ENCODE measurements at places on chromosomes 7 and 10.

GRCh38 chr10:63819753-63820329 is 298.6 kb downstream of the REEP3 start:
- no peak for DNase-seq

DNA sequence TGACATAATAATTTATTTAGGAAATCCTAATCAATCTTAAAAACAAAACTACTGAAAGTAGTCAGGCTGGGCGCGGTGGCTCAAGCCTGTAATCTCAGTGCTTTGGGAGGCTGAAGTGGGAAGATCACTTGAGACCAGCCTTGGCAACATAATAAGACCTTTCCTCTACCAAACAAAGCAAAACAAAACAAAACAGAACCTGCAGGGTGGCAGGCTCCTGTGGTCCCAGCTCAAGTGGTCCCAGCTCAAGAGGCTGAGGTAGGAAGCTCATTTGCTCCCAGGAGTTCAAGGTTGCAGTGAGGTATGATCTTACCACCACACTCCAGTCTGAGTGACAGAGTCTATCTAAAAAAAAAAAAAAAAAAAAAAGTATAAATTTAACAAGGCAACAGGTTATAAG is 748.0 kb downstream of the CNTNAP2 start:
- DNase-seq: no peak

DNA sequence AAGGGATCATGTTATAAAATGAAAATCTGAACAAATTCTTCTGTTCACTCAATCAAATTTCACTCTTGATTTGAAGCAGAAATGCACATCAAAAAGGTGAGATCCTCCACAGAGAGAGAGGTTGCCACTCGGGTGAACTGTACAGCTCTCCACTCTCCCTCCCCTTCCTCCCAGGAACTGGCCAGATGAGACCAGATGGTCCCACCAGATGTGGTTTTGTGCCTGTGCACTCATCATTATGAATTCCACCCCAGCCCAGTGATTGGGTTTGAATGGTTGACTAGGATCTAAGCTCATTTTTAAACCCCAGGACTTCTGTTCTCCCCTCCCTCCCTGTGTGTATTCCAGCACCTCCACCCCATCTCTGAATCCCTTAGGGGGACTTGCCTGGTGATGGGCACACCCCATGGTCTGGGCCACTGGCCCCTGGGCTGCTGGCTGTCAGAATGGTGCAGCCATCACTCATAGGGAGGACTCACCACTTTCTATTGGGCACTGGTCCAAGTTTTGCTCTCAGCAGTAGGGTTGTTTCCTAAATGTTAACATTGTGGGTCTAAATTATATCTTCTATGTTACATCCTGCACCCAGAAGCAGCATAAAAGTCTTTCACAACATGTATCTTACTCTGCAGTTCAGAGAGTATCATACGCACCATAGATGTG is 393.1 kb downstream of the TNS3 start:
- DNase-seq: no peak

DNA sequence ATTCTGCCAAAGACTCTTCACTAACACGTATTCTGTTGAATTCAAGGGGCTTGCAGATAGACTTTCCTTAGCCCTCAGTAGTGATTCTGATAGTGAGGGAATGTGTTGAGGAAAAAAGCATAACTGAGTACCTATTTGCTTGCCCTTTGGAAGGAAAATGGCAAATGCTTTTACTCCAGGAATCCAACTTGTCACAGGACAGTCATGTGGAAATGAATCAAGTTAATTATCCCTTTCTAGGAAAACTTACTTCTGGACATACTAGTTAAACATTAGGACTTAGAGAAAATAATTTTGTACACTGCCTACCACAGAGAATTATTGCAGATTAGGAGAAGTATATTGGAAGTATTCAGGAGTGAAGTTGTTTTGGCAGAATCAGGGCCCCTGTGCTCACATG is 148.9 kb upstream of the SLC13A1 start:
- no peak for DNase-seq

- no peak for DNase-seq
These were observed 471.6 kb downstream of the ARL4A start for GRCh38 chr7:13159003-13159402.

DNA sequence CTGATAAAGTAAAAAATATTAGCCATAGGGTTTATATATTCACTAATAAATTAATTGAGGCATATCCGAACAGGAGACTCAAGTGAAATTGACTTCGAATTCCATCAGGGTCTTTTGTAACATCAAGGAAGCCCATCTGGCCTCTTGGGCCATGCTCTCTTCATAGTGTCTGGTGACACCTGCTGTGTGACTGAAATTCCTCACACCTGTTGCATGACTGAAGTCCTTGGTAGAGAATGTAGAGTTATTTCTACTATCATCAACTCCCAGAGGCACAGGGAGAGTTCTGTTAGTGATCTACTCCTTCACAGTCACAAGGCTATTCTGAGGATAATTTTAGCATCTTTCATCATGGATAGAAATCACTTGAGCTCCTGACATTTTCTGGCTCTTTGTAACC is 138.3 kb upstream of the LSM8 start:
- no peak for DNase-seq

GRCh38 chr7:21867816-21868575 is 77.7 kb downstream of the CDCA7L start:
- no peak for DNase-seq

DNA sequence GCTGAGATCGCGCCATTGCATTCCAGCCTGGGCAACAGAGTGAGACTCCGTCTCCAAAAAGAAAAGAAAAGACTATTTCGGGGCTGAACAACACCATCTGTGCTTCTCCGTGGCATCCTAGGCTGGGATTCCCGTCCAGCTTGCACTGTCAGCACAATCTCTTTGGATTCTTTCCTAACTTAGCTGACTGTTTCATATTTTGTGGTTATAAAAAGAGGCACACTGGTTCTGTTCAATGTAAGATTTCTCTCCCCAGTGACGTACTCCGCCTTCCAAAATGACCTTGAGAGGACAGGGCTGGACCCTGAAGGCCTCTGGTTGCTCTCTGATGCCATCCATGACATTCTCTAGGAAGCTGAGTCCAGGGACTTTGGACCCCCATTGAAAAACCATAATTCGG is 8.8 kb downstream of the ZNHIT1 start:
- no peak for DNase-seq
